ENCODE measurements at places on chromosomes 6 and 20. TPM values are rescaled to one million over a fixed set of nuclear protein-coding genes. Genes with fewer than 3 reads are reported as not detected.

UNC5CL gene
- under 0.01 TPM for total RNA-seq

DNA sequence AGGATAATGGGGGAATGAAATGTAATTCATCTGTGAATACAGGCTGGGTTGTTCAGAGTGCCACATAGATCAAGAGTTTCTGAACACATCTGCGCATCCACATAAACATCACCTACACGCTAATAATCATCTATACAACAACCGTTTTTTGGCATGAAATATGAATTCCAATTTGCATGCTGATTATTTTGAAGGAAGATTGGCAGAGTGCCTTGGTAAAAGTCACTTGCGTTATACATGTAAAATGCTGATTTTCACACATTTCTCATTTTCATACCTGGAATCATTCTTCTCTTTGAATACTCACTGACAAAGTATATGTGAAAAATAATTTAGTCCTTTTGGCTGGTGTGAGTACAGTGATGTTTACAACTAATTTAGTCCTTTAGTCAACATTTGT, 17.7 kb downstream of the COL9A1 start:
- DNase-seq = no peak

- DNase-seq = peak; percentile 92
Observed at GRCh38 chr6:122798099-122798641, 9.1 kb downstream of the SMPDL3A start.

GRCh38 chr20:57909763-57910331, 200.0 kb upstream of the PMEPA1 start:
- DNase-seq = no peak

- DNase-seq = no peak
Observed at GRCh38 chr6:125432963-125433362, 131.2 kb upstream of the HDDC2 start.
